Stimulated activated CD8-positive, alpha-beta memory T cell treated with anti-CD3 and anti-CD28 coated beads, Interleukin-7, amount 100 ng/mL, for 1 hour (primary cell): ENCODE measurements at places on chromosomes 2 and 18.

DNA sequence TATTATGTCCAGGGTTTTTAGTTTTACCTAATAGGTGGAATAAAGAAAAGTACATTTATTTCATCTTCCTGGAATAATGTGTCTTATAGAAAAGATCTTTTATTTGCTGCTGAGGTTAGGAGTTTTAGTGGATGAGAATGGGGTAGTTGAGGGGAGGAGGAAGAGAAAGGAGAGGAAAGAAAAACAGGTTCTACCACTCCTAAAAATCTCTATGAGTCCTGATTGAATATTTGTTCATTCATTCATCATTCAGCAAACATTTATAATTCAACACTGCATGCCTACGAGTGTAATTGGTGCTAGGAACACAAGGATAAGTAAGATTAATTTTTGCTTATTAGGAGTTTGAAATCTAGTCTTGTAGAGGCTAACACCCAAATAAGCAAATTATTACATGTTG is 45.2 kb upstream of the SLC4A10 start:
- DNase-seq = no peak

GRCh38 chr2:52933878-52934277 is 833.7 kb upstream of the CHAC2 start:
- DNase-seq = no peak

DNA sequence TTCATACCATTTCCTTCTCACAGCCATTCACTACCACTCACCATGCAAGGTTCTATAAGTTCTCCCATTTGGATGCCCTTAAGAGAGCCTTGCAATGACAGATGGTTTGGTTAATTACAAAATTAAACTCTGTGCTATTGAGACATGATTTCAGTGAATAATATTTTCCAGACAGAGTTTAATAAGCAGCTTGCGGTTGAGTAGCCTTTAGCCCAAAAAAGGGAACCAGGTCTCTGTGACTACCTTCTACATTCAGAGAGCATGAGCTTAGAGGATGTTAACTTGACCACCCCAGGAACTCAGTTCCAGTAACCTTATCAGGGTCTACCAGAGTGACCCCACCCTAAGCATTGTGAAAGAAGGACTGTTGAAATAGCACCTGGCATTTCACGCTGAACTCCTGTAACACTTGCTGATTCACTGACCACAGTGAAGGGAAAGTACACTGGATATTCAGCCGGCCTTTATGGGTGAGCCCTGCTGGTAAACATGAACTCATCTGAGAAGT is 1173.1 kb upstream of the ZEB2 start:
- no peak for DNase-seq

GRCh38 chr2:6657136-6657535 is 208.6 kb downstream of the CMPK2 start:
- DNase-seq = no peak

DNA sequence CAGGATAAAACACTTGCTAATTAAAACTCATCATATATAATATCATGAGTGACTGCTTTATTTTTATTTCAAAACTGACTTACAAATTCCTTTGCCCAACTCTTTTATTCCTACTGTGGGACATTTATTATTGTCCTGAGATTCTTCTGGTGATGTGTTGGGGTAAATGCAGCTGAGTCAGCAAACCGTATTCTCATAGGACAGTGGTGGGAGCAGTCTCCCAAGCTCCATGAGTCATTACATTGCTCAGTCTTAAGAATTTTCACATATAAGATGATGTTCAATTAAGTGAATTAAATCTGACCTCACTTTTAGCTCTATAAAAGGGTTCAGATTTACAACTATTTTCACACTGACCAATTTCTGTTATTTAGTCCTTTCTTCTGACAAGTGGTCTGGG is 1530.7 kb downstream of the LRP1B start:
- no peak for DNase-seq

DNA sequence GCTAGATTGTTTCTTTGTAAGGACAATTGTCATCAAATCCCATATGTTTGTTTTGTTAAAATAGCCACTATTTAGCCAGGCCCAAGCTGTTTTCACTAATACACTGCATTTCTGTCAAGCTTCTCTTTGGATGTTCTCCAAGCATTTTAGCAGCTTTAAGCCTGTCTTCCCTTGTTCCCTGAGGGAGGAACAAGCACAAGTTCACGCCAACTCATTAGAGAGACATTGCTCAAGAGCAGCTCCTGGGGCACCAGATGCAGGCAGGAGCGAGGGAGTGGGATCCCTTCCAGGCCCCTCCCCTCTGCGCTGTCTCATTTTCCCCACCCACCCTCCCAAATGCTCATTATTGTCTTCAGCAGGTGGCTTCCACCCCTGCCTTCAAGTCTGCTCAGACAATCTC is 32.6 kb upstream of the PPP3R1 start:
- DNase-seq = no peak

- no peak for DNase-seq
These were observed 17.4 kb downstream of the SEMA4F start for GRCh38 chr2:74671479-74671878.

DNA sequence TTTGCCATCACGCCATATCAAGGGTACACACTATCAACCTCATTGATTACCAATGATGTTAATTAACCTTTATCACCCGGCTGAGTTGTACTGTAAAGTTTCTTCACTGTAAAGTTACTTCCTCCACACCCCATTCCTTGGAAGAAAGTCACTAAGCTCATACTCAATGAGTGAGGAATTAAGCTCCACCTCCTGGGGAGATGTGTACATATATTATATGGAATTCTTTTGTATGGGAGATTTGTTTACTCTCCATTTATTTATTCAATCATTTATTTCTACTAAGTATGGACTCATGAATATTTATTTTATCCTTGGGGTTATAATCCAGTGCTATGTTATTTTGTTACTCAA is 56.8 kb downstream of the C2orf74 start:
- no peak for DNase-seq

DNA sequence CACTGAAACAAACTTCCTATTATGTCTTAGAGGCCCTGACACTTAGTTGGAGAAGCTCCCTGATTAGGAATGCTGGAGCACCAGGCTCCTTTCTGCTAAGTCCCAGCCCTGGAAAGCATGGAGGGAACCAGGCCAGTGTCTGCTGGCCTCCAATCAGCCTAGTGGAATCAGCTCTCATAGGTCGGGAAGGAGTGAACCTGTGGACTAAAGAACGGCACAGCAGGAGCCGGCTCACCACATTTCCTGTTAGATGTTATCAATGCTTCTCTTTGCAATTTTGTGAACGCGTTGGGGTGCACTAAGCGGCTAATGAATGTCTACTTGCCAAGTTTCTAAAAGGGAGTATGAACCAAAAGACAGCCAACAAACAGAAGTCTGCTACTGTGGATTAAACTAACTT is 296.6 kb downstream of the NAPG start:
- no peak for DNase-seq

- no peak for DNase-seq
These were observed 63.3 kb upstream of the CERS6 start for GRCh38 chr2:168392797-168393196.

DNA sequence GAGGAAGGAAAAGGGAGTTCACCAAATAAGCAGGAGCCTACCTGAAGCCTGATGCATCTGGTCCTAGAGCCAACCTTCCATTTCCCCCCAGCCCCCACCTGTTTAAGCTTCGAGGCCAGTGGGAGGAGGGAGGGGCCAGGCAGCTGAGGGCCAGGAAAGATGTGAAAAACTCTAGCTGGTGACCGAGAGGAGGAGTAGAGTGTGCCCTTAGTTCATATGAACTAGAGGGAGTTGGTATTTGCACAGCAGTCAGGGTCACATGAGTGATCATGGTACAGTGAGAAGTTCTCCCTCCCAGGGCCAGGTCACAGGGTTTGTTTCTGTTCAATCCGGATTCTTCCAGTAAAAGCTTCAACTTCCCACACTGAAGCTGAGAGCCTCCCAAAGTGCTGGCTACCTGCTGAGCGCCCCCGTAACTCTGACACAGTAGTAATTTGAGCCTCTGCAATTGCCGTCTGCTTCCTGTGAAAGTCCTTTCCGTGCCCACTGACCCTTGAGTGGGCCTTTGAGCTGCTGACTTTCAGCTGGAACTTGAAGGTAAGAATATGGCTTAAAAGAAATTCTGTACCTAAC is at the start of gene SULT1C2:
SULT1C2 (plus strand) TSS at position 362 of the 573 bp plus-strand sequence. CDS start 4,773 bp downstream, outside the sequence.
- no peak for DNase-seq

DNA sequence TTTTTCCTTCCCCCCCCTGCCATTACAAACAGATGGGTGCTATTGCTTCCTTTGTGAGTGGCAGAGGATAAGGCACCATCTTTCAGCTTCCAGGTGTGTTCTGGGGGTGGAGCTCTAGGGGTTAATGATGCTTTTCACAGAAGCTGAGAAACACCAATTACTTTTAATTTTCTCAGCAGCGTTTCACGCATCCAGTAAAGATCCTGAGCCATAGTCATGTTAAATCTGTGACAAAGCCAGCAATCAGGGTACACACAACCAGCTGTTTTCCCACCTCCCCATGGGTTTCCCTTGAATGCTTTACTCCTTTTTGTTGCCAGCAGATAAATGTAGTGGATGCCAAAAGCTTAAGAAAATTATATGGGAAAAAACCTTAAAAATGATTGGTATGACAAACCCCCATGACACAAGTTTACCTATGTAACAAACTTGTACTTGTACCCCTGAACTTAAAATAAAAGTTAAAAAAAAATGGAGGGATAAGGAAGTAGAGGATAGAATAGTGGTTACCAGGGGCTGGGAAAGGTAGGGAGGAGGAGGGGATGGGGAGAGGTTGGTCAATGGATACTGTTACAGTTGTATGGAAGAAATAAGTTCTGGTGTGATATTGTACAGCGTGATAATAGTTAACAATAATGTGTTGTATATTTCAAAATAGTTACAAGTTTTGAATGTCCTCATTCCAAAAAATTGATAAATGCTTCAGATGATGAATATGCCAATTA is 70.0 kb downstream of the ACOXL start:
- DNase-seq = no peak

DNA sequence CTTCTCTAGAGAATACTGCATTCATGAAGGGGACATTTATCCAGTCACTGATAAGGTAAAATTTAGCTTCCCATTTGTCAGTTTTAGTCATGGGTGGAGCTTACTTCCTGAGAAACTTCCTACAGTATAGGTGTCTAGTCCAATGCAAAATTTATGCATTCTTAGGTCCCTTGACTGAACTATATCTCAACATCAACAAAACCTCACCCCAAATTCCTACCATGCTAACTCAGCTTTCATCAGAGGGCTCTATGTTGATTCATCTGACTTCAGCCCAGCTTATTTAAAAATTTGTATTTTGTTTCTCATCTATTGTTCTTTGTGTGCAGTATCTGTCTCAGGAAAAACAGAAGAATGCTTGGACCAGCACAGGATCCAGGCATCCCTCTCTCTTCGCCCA is 296.4 kb upstream of the ACVR2A start:
- DNase-seq = no peak

DNA sequence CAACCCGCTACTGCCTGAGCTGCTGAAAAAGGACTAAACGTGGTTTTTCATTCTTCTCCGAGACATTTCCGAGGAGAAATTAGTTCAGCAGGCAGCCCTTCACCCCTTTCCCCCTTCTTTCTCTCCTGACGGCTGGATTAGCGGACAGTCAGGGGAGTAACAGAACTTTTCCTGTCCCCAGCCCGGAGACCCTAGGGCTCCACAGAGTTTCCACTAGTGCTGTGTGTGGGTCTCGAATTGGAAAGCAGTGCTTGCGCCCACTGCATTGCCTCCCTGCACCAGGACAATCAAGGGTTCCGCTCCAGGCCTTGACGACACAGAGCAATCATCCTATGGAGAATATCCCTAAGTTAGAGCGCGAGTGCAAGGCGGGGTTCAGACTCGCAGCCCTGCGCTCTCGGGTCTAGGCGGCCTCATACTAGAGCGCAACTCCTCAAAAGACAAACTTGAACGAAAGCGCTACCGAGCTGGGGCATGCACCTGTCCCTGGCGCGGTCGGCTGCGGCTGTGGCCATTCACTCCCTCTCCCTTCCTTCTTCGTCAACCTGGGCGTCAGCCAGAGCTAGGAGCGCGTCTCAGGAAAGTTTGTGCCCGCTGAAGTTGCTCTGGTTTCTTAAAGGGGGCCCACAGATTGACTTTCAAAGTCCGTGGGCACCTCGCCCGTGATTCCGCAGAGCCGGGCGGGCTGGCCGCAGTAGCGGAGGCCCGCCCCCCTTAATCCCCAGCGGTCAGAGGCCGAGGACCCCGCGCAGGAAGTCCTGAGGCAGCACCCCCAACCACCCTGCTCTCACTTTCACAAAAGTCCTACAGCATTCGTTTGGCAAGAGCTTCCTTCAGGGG is 801 bp downstream of the OSR1 start:
- DNase-seq = no peak

DNA sequence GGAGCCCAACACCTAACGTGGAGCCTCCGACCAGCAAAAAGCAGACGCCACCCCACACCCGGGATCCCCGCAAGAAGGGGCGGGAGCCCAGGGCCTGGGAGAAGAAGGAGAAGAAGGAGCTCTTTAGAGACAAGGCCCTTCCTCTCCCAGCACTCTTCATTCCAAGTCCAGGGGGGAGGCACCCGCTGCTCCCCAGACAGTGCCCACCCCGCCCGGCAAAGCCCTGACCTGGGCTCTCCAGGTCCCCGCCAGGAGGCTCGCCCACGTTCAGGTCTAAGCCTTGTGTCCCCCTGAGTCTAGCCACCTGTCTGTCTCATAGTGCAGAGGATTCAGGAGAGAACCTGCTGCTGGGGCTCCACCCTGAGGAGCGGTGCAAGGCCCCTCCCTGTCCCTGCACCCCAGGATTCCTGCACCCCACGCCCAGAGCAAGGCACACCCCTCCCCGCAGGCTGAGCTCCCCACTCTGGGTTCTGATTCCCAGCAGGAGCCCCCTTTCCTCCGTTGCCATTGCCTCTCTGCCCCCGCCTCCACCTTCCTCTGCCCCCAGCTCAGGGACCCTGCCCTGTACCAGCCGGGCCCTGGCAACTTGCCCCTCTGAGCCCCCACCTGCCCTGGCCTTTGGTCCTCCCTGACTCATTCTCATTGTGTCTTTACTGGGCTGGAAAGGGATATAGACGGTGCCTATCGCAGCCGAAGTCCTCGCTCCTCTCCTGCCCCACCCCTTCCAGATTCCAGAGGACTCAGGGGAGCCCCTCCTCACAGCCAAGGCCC is 33.5 kb upstream of the GPC1 start:
- no peak for DNase-seq
